ENCODE measurements at places on chromosomes 2 and 18.

DNA sequence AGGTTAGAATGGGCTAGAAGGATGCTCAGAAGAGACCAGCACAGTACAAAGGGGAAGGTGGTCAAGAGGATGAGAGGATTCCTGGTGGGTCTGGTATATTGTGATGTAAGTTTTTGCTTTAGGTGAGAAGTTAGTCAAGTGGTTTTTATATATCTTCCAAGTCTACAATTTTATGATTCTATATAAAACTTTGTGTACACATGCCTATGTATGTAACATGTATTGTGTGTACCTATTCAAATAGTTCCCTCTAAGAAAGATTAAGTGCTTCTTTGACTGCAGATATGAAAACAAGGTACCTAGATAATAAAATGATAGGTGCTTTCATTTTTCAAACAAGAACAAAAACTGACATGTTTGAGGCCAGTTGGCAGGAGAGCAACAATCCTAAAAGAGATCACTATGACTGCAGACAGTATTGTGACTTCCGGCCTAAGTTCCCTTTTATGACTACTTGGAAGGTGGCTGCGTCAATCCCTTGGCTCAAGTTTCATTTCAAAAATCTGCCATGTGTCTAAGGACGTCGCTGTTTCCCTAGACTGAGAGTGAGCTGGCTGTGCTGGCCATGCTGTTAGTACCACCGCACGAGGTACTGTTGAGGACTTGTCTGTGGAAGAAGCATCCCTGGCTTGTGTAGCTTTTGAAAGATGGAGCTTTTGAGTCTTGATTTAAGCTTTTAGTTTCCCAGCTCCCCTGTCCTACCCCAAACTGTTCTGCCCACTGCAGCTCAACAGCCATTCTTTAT lies 123.1 kb downstream of the PRPF40A start:
- no peak for DNase-seq

DNA sequence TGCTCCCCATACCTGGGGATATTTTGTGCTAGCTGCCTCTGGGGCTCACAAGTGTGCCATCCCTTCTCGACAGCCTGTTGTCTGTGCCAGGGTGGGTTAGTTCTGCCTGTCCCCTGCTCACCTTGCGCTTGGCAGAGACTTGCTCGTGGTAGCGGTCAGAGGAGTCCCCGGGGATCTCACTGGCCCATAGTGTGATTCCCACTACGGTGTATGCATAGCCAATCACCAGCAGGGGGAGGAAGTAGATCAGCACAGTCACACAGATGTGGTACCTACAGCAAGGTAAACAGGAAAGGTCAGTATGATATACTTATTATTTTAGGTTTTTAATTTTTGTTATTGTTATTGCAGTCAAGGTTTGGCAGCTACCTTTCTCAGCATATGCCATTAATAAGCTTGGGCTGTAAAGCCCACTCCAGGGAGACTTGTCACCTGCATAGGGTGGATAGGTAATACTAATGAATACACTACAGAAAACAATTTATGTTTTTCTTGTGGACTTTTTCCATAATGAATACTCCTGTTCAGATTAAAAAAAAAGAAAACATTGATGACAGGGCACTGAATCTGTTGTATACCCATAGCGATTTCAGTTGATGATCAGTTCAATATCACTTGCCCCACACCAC lies 95.2 kb downstream of the POLE4 start:
- no peak for DNase-seq

- no peak for DNase-seq
These were observed 35.3 kb downstream of the DSG2 start for GRCh38 chr18:31533236-31533635.

DNA sequence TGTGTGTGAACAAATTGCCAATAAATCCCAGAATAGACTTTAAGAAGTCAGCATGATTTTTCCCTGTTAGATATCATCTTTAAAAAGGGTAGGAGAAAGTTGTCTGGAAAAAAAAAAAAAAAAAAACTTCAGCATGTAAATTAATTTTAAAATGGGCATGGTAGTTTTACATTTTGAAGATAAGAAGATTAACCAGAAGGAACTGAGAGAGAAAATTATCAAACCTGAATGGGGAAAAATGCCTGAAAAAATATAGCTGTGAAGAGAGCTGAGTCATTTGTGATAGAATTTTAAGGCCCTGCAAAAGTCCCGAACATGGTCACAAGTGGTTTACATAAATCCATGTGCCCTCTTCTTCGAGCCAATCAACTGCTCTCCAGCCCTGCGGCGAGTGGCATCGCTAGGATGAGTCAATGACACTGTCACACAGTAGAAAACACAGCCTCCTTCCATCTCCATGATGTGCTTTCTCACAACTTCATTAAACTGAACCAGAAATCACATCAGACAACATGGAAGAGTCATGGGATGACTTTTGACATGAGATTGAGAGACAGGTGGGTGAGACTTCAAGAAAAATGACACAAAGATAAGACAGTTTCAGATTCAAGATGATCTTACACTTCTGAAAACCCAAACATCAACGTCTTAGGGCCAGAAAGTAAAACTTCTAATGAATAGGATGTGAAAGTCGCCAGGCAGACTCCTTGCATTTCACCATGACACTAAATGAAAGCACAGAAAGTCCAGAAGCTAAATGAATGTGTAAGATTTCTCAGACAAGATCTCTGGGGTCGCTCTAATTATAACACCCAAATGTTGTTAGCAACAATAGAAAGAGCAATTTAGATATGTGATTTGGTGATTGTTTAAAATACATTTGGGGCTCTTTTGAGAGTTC lies 273.0 kb upstream of the ID2 start:
- no peak for DNase-seq

DNA sequence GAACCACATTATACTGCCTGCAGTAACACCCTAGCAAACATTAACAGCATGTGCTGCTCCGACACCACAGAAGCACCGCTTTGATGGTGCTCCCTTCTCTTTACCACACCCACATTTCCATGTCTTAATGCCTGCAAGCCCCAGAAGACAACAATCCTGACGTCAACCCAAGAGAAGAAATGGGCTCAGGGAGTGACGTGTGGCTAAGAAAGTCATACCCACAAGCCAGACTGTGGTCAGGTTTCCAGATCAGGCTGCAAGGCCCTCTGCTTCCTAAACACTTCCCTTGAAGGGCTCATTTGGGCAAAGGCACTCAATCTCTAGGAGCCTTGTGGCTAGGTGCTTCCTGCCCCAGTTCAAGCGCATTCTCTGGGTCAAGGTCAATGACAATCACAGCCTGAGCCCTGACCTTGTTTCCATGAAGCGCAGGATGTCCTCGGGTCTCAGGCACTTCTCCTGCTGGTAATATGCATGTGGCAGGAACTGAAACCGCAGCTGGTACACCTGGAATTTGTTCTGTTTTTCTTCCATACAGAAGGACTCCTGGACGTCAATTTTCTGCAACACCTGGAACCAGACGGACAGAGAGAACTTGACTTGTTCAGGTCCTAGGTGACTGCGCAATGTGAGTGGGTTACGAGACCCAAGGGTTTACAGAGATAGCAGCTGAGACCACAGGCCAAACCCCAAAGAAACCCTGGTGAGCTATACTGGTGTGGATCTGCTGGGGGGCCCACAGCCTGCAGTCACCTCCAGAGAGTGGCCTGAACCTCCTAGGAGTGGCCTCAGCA lies 67.2 kb downstream of the POLR1A start:
- DNase-seq: no peak
